Retinal pigment epithelial cell (primary cell): ENCODE measurements at places on chromosomes 13 and 19.

GRCh38 chr19:32555786-32556185 is 25.2 kb upstream of the PDCD5 start:
- DNase-seq, result no peak

GRCh38 chr13:100160450-100160849 is 71.6 kb downstream of the PCCA start:
- DNase-seq, result no peak

DNA sequence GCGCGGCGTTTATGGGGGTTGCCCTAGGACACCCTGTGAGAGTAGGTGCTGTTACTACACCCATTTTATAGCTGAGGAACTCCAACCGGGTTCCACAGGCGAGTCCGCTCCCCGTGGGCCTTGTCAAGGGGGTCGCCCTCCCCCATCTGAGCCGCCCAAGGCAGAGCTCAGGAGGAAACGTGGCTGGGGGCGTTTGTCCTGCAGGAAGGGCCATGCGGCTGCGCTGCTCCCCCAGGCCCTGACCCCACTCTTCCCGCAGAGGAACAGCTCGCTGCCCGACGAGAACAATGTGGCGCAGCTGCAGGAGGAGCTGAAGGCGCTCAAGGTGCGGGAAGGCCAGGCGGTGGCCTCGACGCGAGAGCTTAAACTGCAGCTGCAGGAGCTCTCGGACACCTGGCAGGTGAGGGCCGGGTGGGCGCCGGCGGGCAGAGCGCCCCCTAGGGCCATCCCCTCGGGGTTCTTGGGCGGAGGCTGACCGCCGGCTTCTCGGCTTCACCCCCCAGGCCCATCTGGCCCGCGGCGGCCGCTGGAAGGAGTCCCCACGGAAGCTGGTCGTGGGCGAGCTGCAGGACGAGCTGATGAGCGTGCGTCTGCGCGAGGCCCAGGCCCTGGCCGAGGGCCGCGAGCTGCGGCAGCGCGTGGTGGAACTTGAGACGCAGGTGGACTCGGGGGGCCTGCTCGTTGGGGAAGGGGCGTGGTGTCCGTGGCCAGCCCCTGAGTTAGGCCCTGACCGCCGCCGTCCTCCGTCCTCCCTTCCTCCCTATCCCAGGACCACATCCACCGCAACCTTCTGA is 12.4 kb downstream of the PRR36 start:
- DNase-seq, result no peak

DNA sequence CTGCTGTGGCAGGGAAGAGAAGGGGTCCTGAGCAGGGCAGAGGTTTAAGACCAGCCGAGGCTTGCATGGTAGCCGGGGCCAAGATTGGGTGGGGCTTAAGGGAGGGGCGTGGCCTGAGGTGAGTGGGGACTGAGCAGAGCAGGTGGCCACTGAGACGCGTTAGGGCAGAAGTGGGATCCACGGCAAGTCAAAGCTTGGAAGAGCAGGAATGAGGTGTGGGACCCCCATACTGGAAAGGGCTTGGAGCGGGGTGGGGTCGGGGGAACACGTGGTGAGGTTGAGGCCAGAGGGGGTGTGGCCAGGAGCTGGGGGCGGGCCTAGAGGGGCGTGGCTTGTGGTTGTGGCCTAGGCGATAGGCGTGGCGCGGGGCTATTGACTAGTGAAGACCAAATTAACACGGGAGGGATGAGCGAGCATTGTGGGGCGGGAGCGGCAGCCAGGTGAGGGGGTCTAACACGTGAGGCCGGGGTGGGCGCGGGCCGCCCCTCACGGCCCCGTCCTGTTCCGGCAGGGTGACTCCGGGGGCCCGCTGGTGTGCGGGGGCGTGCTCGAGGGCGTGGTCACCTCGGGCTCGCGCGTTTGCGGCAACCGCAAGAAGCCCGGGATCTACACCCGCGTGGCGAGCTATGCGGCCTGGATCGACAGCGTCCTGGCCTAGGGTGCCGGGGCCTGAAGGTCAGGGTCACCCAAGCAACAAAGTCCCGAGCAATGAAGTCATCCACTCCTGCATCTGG is 3.3 kb downstream of the CFD start:
- DNase-seq, result no peak

- no peak for DNase-seq
Observed at GRCh38 chr19:44807652-44808462, 1.0 kb upstream of the BCAM start.

DNA sequence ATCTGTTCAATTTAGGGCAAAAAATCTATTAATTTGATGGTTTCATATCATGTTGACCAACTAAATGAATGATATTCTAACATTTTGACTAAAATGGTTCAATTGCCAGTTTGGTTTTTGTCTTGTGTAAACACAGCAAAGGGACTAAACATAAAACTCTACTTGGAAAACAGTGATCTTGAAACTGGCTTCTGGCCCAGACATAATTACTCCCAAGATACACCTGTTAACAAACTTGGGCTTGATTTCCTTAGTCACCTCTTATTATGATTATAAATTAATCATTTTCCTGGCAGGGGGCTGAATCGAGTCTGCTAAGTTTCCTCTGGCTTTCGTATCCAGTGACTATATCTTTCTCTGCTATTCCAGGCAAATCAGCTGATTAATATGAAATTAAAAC is 78.0 kb upstream of the OXGR1 start:
- no peak for DNase-seq

DNA sequence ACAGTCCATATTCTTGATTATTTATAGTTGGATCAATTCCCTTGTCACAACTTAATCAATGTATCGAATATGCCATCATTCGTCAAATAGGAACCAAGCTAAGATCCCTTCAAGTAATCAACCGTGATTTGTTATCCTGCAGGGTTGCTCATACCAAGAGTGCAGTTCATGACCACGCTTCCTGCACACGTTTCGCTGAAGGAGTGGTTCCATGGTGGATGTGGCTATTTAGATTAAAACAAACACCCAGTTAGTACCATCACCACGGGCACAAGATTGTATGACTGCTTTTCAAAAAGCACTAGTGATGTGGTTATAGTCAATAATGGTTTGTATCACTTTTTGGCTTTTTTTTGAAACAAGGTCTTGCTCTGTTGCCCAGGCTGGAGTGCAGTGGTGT is 41.1 kb upstream of the CCNE1 start:
- no peak for DNase-seq

DNA sequence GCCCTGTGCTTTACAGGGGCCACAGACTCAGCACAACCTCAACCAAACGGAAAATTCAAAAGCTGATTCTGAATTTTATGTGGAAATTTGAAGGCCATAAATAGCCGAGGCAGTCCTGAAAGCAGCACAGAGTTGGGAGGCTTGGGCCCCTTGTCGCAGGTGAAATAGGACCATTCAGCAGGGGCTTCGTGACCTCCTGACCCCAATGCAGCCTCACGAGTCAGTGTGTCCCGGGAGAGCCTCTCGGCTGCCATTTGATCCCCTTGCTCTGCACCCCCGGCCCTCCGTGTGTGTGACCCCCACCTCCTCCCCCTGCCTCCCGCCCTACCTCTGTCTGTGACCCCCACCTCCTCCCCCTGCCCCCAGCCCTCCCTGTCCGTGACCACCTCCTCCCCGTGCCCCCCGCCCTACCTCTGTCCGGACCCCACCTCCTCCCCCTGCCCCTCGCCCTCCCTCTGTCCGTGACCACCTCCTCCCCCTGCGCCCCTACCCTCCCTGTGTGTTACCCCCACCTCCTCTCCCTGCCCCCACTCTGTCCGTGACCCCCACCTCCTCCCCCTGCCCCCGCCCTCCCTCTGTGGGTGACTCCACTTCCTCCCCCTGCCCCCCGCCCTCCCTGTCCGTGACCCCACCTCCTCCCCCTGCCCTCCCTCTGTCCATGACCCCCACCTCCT is 41.7 kb upstream of the TFDP1 start:
- no peak for DNase-seq

DNA sequence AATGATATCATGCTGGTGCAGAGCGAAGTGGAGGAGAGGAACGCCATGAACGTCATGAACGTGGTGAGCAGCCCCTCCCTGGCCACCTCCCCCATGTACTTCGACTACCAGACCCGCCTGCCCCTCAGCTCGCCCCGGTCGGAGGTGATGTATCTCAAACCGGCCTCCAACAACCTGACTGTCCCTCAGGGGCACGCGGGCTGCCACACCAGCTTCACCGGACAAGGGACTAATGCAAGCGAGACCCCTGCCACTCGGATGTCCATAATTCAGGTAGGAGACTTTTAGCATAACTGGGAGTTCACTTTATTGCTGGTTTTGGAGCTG is 3.3 kb downstream of the PCDH17 start:
- no peak for DNase-seq
